ENCODE measurements at places on chromosomes 3 and 15.

DNA sequence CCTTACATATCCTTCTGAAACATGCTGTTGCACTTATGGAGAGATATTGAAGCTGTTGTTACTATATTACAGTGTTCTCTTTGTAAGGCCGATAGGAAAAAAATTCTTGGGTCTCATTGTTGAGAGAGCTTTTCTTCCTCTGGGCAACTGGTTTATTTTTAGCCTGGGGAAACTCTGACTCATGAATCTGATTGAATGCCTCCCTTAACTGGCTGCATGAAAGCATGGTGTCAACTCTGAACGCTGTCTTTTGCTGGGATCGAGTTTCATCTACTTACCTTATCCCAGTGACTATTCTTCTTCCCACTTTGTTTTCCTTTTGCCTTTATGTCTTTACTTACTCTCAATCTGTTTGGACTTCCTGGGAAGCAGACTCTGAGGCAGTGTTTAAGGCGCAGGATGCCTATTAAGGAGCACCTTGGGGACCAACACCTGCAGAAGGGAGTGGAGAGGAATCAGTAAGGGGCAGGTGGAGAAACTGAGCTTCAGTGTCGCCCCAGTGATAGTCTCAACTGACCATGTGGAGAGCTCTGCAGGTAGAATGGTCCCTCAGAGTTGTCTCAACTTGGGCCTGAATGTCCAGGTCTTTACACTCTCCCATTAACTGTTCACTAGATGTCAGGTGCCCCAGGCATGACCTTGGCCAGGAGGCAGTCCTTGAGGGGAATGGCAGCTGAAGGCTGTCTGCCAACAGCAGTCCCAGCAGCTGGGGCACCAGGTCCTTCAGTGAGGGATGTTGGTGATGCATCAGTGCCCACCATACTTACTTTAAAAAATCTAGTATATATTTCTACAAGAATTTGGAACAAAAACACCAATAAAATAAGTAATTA is 88.9 kb upstream of the CCNL1 start:
- no peak for DNase-seq

DNA sequence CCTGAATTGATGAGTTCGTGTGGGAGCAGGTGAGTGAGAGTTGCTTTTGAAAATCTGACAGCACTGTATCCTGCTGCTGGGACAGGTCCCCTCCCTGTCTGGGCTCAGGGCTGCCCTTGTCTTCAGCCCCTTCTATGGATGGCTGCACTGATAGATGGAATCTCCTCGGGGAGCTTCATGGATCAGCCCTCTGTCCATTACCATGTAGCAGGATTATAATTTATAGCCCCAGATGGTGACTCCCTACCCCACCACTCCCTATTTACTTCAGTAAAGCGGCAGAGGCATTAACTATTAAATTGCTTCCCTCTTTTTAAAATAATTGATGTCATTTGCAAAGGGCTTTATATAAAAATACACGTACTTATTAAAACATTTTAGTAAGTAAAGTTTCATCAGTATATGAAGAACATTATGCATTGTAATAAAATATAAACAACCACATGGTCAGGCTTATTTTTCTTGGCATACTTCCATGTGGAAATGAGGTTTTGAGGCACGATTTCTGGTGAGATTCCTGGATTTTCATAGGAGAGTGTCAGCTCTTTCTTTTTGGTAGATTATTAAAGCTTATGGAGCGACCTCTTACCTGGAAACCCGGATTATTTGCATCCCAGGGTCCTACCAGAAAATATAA is 38.5 kb downstream of the MAP3K13 start:
- no peak for DNase-seq

GRCh38 chr3:46138581-46138980 is 69.5 kb downstream of the CCR1 start:
- no peak for DNase-seq

DNA sequence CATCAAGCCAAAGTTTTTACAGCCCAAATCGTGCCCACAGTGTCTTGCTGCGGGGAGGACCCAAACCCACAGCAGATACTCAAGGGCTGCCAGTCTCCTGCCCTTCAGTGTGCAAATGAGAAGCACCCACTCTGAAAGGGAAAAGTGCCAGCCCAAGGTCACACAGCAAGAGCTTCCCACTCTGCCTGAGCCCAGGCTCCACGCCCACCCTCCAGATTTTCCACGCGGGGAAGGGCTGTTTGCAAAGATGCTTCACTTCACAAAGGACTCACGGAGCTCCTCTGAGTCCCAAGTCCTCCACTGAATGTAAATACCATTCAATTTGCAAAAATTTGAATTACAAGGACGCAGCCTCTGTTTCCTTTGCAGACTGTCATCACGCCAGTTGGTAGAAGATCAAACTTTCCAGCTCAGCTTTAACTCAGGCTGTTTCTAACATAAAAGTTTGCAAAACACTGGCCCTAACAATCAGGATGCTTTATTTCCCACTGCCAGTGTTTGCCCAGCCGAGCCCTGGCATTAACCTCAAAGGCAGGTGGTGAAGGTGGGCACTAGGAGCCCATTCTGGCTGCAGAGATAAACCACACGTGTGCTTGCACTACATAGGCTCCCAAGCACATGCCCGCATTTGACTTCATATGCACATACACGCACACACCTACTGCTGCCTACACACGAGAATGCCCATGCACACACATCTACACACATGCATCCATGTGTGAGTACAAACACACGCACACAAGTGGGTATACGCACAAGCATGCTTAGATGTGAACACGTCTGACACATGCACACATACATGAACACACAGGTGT is 7.6 kb downstream of the CACNA2D2 start:
- DNase-seq: no peak

- no peak for DNase-seq
Observed at GRCh38 chr15:36400936-36401585, 178.4 kb upstream of the CDIN1 start.

DNA sequence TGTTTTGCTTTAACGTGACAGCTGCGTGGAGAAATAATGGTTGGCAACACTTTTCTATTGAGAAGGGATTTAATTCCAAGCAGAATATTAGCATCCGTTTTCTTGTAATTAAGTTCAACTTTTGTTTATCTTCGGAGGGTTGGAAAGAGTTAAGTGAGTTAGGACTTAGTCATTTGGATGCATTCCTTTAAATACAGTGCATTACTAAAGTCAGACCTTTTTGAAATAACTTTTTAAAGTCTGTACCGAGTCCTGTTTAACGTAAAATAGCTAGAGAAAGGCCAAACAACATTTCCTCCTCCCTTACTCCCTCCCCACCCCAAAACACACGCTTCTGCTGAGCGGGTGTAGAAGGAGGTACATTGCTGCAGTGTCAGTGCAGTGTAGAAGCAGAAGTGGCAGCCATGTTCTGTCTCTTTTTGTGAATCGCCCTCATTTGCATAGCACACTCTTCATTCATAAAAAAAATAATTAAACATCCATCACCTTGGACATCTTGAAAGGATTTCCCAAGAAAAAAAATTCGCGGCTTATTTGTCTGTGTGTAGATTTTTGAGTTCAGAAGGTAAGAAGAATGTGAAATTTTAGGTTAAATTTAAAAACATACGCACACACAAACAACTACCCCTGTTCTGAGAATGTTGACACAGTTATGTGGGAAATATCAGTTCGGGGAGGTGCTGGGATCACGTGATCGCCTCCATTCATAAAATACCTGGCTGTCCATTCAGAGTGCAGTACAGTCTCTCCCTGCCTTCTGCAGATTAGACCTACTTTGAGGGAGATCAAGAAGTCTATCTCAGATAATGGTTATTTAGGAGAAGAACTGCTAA is 1.6 kb downstream of the SPRED1 start:
- DNase-seq: peak; percentile 68

- DNase-seq: no peak
Observed at GRCh38 chr3:27927882-27928281, 205.8 kb upstream of the EOMES start.

DNA sequence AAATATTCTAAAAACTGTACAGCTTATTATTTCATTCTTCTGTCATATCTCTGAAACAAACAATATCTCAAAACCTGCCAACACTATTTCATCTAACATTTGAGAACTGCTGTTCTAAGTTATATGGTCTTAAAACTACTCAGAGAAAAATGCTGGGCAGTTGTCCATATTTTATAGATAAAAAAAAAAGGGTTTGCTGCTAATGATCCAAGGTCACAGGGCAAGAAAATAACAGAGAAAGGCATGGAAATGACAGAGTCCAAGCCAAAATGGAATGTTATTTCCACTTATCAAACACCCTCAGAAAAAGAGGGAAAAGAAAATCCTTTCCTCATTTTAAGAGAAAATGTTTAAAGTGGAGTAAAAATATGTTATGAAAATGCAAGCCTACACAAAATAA is 313.1 kb downstream of the CADM2 start:
- no peak for DNase-seq

DNA sequence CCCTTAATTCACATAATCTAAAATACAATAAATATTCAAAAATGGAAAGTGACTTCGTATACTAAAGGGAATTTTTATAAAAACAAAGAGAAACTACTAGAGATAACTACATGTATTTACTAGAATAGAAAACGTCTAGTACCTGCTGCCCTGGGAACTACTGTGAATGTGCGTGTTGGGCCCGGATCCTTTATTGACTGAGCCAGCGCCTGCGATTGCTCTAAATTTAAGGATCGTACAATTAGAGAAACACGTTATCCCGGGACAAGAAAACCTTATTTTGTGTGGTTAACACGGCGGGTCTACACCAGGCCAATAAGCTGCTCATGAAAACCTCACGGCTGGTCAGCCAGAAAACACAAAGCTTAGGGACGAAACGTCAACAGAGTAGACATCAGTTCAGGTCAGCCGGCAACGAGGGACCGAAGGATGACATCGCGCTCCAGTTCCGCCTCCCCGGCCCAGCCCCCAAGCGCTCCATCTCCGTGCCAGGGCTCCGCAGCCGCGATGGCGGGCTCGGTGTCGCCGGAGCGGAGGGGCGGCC is 555 bp downstream of the TM2D3 start:
- DNase-seq: no peak

Data from hematopoietic multipotent progenitor cell treated with erythropoietin and hydrocortisone succinate and interleukin-3 and kit ligand, for 15 days (in vitro differentiated cells).